ENCODE measurements at places on chromosomes 3 and 15. TPM values are rescaled to one million over a fixed set of nuclear protein-coding genes. Genes with fewer than 3 reads are reported as not detected.
A peak's percentile ranks its signal among the peaks of the same experiment; 100 is the strongest.

The GOLGA6D gene
- not detected for total RNA-seq

The IFT57 gene
- 39.9 TPM for total RNA-seq

The AADACL2 gene
- not detected for total RNA-seq

The ABHD6 gene
- total RNA-seq, result 22.4 TPM

The CACNA2D3 gene
- 30.6 TPM for total RNA-seq

The TM6SF1 gene
- total RNA-seq, result 27.7 TPM

The TMCO5A gene
- total RNA-seq, result not detected

The KLHL40 gene
- 0.41 TPM for total RNA-seq

DNA sequence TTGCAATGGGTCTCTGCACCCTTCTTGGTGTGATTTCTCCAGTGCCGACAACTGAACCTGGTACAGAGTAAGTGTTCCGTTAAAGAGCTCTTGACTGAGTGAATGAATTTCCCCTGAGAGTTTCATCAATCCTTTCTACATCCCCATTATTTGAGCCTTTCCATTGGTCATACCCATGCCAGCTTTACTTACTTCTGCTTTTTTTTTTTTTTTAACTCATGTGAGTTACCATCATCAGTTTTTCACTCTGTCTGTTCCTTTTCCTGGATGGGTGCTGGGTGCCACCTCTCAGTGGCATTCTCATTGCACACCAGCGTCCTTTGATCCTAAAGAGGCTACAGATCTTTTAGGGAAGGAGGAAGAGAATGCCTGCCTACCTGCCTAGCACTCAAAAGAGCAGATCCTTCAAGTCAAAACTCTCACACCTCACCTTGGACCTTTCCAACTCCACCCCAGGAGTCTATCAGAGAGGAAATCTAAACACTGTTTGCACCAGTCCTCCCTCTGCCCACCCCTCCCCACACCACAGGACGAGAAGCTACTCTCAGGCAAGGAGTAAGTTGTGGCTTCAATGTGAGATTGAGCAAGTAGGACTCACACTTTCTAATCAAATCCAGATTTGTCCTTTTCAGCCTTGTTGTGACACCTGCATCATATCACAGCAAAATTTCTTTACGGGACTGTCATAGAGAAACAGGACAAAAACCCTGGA lies 13.1 kb upstream of the USP3 start:
- DNase-seq, result no peak

DNA sequence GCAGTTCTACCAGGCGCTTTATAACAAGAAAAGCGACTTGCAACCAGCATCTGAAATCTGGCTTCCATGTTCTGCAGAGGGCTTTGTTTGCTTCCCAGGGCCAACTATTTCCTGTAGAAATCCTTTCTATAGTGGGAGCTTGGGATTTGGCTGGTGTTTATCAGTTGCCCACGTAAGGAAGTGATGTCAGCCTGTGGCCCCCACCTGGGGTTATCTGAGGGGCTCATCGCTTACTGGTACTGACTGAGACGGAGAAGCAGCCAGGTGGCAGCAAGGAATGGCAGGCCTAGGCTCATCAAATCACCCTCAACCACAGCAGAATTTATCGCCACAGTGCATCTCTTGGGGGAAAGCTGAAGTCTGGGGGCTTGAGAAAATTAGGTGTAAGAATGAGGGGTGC lies 14.6 kb upstream of the CCR9 start:
- no peak for DNase-seq

DNA sequence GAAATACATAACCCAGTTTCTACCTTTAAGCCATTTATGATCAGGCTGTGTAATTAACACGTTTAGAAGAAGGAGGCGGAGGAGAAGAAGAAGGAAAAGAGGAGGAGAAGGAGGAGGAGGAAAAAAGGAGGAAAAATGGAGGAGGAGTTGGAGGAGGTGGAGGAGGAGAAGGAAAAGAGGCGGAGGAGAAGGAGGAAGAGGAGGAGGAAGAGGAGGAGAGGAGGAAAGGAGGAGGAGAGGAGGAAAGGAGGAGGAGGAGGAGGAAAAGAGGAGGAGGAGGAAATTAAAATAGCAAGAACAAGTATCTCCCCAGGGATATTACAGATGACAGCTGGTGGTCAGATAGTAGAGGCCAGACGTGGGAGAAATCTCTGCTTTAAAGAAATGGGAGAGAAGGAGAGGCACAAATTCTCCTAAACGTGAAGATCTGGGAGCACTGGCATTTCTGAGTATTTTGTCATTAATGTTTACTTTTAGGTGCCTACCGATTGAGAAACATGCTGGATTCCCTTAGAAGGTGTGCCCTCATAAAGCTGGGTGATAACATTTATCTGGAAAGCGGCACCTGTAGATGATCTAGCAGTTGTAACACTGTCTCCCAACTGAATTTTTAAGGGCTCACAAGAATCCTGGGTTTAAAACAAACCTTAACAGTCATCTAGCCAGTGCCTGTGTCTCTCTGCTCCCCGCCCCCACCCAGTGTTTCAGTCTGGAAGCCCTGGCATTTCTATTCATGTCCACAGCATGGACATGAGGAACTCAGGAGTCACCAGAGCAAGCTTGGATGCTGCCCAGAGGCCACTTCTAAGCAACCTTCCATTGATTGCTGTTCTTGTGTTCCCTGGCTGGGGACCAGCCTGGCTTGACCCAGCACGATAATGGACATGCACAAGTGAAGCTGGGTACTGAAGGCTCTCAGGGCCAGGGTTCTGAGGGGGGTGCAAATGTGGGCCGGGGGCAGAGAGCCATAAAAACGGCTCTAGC lies 75.2 kb downstream of the CHRNA7 start:
- DNase-seq, result no peak

- no peak for DNase-seq
Measured at GRCh38 chr3:33315826-33316225, 38.6 kb downstream of the FBXL2 start.

GRCh38 chr15:44719293-44719999 lies 8.1 kb downstream of the B2M start:
- no peak for DNase-seq

GRCh38 chr15:45703670-45704328 lies 69.0 kb downstream of the SQOR start:
- no peak for DNase-seq

DNA sequence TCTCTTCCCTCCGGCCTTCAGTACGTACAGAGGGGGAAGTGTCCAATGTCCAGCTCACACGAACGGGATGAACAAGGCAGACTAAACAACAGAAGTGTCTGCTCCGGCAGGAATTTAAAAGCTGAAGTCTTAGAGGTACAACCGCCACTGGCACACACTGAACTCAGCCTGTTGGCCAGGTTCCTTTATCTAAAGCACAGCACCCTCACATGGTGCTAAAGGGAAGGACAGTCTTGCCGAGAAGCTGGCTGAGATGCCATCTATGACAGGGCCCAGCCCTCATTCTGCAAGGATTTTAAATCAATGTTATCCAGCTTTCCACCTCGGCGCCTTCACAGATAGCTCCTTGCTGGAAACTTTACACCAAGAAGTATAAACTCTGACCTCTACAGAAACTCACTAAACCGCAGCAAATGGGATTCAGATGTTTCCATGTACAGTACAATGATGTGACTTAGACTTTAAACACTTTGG lies 2.8 kb downstream of the ADAMTS17 start:
- DNase-seq, result peak; percentile 47

DNA sequence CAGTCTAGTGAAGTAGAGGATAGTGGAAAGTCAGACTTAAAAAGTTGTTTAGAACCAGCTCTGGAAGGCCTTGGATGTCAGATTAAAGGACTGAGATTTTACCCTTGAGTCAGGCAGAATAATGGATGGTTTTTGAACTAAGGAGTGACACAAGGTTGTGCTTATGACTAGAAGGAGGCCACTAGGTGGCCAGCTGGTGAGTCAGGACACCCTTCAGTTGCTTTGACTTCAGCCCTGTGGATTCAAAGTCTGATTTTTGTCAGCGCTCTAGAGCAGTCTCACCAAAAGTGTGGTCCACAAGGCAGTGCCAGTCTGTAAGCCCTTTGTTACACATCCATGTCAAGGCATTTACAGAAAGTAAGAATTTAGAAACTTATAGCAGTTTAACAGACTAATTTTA lies 3.8 kb upstream of the GABPB1 start:
- DNase-seq, result no peak

DNA sequence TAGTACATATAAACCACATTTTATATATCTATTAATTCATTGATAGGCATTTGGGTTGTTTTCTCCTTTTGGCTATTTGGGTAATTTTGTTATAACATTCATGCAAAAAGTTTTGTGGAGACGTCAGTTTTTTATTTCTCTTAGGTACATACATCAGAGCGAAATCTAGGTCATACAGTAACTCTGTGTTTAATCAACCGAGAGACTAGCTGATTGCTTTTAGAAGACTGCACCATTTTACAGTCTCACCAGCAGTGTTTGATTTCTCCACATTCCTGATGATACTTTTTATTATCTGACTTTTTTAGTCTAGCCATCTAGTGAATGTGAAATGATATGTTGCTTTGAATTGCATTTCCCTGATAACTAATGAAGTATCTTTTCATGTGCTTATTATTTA lies 1019.3 kb downstream of the NSUN3 start:
- DNase-seq, result no peak

DNA sequence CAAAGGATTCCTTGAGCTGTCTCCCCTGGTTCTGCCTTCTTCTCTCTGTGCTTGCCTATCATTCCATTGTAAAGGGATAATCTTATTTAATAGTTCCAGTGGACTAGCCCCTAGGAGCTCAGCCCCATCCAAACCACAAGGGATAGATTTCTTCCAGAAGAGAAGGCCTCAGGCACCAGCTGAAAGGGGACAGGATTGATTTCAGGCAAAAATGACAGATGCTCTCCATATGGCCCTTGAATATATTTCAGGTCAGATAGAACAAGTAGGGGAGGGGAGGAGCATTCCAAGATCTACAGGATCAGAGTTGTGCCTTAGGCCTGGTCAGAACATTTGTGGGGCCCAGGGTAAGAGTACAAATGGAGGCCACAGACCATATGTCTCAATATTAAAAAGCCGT lies 85.3 kb downstream of the RPLP1 start:
- no peak for DNase-seq

DNA sequence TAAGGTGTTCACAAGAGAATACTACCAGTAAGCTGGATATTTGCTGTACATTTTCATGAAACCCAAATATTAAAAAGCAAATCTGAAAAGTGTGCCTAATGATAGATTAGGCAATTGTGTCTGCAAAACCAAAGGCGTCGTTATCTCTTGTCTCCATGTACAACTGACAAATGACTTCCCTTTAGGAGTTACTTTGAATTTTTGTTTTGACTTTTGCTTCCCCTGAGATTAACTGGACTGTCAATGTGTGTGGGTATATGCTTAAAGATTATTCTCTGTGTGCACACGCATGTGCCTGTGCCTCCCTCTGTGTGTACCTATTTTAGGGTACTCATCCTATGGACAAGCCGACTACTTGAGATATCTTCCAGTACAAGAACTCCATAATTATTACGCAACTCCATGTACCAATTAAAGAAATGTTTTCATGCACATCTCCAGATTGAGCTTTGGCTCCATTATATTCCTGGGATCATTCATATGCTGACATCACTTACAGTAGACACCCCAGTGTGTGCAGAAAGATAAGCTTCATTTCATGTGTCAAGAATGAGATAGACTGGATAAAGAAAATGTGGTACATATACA lies 431.2 kb upstream of the ADAMTS9 start:
- DNase-seq, result no peak

- DNase-seq, result no peak
Measured at GRCh38 chr3:108159105-108159504, 63.1 kb downstream of the IFT57 start.

GRCh38 chr3:116824208-116824607 lies 114.6 kb downstream of the TUSC7 start:
- no peak for DNase-seq

- DNase-seq, result no peak
Measured at GRCh38 chr15:101269479-101270223, 7.6 kb downstream of the SELENOS start.

- no peak for DNase-seq
Measured at GRCh38 chr3:5692446-5692845, 504.9 kb downstream of the EDEM1 start.

- DNase-seq, result no peak
Measured at GRCh38 chr3:196544491-196544992, 23.8 kb downstream of the WDR53 start.

DNA sequence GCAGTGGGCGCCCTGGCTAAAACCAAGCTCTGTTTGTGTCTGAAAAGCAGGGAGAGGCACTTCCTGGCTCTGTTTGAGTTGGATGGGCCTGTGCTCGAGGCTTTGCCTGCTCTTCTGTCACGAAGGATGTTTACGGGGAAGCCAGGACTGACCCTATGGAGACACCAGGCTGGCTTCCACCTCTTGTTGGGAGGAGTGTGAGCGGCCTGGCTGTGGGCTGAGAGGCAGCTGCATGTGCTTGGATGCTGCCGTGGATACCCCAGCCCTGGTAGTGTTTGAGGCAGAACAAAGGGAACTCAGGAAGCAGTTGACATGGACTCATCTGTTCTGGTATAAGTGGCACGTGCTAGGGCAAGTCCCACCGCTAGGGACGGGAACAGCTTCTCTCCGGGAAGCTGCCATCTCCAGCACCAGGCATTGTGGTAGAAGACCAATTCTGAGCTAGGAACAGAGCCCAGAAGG lies 17.6 kb upstream of the SLC41A3 start:
- peak; percentile 8 for DNase-seq

DNA sequence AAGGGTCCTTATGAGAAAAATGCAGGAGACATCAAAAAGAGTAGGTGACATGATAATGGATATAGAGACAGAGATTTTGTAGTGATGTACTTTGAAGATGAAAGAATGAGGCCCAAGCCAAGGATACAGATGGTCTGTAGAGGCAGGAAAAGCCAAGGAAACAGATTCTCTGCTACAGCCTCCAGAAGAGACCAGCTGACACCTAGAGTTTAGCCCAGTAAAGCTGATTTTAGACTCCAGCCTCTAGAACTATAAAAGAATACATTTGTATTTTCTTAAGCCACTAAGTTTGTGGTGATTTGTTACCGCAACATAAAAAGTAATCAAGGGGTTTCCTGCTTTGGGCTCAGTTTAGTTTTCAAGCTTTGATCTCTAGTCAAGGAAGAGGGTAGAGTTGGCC lies 64.8 kb downstream of the STRIT1 start:
- no peak for DNase-seq

DNA sequence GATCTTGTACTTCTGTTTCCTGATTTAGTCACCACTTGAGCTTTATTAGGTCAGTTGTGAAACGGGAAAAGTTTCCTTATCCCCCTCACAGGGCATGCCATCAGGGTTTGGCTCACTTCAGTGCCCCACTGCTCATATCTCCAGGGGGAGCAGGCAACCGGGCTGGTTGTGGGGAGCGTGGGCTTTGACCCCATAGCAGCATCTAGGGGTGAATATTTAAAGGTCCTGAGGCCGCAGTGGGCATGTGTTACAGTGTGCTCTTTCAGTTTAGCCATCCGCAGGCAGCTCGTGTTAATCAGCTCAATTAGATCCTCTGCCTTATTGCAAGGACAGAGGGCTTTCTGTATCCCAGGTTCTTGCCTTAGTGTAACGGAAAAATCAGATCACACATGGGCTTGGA lies 71.9 kb downstream of the MRPL46 start:
- no peak for DNase-seq

GRCh38 chr3:57910990-57911389 lies 97.2 kb upstream of the FLNB start:
- no peak for DNase-seq

- DNase-seq, result no peak
Measured at GRCh38 chr3:43043071-43043766, 62.7 kb downstream of the POMGNT2 start.

GRCh38 chr15:52651868-52652267 lies 27.3 kb downstream of the ATOSA start:
- peak; percentile 19 for DNase-seq
